ENCODE measurements at places on chromosomes 1 and 21.

- DNase-seq = no peak
Observed at GRCh38 chr1:43582162-43582566, 51.5 kb downstream of the PTPRF start.

GRCh38 chr1:235063068-235063765 lies 65.4 kb downstream of the TOMM20 start:
- no peak for DNase-seq

DNA sequence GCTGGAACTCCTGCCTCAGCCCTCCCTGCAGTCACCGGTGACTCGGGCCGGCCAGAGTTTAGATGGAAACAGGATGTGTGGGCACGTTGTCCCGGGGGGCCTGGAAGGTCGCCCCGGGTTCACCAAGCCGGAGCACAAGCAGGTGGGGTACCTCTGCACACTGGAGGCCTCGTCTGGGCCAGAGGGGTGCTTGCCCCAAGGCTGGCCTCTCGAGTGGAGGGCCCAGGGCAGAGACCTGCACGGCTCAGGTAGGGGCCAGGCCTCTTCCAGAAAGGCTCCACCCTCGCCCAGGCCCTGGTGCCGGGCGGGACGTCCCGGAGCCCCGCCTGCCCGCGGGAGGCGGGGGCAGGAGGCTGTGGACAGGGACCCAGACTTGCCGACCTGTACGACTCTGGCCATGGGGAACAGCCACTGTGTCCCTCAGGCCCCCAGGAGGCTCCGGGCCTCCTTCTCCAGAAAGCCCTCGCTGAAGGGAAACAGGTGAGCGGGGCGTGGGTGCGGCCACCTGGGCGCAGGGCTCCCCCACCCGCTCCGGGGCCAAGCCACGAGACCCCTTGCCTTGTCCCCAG lies at the start of gene PLEKHN1:
PLEKHN1 (plus strand) TSS at position 348 of the 569 bp plus-strand sequence; CDS start at position 398, 50 bp downstream.
- no peak for DNase-seq

DNA sequence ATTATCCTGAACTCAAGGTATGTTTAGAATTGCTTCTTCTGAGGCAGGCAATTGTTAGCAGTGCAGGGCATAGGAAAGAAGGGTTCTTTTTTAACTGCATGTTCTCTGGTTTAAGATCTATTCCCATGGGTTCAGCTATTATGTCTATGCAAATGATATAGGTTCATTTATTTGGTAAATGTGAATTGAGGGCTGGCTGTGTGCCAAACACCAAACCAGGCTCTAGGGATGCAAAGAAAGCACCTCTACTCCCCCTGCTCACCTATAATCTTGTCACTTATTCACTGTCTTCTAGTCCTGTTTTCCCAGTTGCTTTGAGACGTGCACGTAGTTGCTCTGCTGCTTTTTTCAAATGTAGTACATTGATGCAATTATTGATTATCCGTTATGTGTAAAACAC lies 691 bp upstream of the KIFAP3 start:
- DNase-seq = no peak

DNA sequence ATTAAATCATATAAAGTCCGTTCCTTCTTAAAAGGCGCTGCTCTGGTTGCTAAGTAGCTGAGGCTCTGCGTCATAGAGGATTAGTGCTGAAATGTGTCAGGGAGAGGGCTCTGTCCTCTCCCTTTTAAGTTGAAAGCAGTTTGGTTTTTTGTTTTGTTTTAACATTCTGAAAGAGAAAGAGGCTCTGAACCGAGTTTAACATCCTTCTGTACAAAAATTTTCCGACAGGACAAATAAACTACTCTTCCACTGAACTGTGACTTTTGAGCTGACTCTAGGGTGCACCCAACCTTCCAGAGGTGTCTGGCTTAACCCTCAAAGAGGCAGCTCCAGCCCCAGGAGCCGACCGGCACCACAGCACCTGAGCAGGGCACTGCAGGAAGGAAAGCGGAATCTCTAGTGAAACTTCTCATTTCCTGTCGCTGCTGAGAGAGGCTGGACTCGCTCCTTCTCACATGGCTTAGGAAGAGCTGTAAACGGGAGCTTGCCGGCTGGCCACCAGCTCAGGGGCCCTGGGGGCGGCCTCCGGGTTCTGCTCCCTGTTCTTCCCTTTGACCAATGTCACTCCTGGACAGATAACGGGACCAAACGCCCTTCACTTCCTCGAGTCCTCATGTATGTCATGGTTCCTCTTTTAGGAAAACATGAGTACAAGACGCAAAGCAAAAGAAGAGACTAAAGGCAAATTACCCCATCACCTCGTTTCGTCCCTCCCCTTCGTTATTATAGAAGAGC lies 1.2 kb downstream of the VAV3 start:
- DNase-seq = no peak

GRCh38 chr1:12581179-12581578 lies 36.8 kb downstream of the DHRS3 start:
- DNase-seq = no peak

DNA sequence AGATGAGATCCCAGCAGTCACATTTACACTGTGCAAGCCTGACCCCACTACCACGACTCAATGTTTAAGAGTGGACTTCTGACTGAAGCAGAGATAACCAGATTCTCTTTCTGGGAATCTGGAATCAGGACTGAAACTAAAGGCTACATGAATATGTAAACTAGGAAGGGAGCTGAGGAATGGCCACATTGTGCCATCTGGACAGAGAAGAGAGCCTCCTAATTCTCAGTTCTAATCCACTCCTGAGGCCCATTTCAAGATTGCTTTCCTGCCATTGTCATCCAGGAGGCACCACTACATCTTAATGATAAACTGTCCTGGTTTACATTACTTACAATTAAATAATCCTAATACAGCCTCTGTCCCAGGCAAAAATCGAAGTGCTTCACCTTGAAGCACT lies 6.5 kb downstream of the PAXBP1 start:
- DNase-seq = no peak

DNA sequence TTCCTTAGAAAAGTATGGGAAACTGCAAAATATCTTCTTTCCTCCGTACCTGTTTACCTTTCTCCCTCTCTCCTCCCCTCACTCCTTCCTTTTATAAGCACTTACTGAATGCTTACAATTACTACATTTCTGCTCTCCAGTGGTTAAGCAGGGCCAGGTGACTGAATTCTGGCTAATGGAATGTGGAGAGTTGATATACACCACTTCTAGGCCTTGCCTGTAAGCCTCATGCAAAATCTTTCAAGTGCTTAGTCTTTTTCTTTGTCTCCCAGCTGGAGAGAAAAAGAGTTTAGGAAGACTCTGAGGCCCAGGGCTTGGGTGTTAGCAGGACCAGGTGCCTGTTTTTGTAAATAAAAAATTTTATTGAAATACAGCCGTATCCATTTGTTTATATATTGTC lies 77.7 kb upstream of the CACNA1E start:
- no peak for DNase-seq

- no peak for DNase-seq
Observed at GRCh38 chr1:64933296-64934070, 32.9 kb downstream of the JAK1 start.

- DNase-seq = no peak
Observed at GRCh38 chr1:52571783-52572182, 18.9 kb upstream of the TUT4 start.

DNA sequence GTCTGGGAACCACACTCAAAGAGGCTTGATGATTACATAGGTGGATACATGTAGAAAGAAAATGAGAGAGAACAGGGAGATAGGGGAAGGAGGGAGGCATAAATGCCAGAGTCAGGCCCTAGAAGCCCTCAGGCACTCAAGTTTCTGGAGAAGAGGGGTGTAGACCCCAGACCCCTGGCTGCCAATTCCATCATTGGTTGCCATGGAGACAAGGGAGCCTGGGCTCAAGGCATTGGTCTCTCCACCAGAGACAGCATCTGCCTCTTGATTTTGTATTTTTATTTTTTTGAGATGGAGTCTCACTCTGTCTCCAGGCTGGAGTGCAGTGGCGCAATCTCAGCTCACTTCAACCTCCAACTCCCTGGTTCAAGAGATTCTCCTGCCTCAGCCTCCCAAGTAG lies 114.3 kb upstream of the GRIK3 start:
- no peak for DNase-seq

- DNase-seq = no peak
Observed at GRCh38 chr1:82225421-82226185, 424.9 kb downstream of the ADGRL2 start.

DNA sequence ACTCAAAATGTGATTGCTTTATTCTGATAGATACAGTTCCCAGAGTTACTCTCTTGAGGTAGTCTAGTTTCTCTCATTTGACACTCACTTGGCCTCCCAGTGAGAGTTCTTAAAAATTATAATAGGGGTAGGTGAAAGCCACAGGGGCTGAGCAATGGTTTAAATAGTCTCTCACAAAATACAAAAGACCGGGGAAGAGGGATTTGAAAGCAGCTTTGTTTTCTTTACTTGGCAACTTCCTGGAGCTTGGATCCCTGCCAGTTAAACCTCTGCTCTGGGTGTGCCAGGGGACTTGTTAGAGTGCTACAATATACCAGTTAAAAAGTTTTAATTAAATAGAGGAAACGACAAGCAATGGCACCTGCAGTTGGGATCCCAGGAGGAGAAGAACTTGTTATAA lies 31.7 kb downstream of the OR13G1 start:
- no peak for DNase-seq

GRCh38 chr1:89358287-89358893 lies 5.5 kb upstream of the GBP6 start:
- DNase-seq = peak; percentile 68

DNA sequence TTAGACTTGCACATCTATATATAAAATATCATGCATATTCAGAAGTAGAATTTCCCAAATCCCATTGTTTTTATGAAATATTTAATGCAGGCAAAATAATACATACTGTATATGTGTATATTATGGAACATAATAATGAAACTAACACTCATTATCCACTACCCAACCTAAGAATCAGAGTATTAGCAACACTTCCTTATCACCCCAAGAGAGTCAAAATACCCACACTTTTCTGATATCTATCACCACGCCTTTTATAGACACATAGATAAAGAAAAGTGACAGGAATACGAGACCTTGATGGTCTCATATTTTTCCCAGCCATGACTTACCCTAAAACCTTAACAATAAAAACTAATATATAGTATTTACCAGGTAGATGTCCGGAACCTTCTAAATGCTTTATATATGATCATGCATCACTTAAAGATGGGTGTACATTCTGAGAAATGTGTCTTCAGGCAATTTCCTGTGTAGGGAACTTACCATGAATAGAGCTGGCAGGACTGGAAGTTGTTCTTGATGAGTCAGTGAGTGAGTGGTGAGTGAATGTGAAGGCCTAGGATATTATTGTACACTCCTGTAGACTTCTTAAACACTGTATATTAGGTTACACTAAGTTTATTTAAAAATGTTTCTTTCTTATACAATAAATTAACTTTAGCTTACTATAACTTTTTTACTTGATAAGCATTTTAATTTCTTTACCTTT lies 45.5 kb downstream of the TNFSF4 start:
- no peak for DNase-seq

DNA sequence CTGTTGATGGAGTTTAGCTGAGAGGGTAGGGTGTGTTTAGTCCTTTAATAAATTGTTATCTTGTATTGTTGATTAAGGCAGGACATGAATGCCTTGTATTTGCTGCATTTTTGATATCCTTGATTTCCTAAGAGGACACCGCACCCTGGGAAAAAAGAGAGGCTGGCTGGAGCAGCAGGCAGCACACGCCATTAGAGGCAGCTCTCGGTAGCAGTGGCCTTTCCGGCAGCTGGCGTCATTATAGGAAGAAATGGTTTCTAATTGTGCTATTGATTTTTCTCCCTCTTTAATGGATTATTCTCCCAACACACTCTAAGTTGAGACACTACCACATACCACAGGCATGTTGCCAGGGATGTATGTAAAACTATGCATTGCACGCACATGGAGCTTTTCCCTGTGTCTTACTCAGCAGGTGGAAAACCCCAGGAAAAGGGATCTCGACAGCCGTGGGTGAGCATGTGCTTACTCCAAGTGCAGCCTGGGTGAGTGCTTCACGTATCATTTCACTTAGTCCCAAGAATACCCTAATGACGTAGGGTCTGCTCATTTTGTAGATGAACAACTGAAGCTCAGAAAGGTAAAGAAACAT lies 440.4 kb upstream of the RUNX1 start:
- no peak for DNase-seq

- DNase-seq = no peak
Observed at GRCh38 chr1:228453022-228453560, 34.1 kb upstream of the RNF187 start.

- no peak for DNase-seq
Observed at GRCh38 chr1:53342735-53343470, 15.0 kb upstream of the LRP8 start.

DNA sequence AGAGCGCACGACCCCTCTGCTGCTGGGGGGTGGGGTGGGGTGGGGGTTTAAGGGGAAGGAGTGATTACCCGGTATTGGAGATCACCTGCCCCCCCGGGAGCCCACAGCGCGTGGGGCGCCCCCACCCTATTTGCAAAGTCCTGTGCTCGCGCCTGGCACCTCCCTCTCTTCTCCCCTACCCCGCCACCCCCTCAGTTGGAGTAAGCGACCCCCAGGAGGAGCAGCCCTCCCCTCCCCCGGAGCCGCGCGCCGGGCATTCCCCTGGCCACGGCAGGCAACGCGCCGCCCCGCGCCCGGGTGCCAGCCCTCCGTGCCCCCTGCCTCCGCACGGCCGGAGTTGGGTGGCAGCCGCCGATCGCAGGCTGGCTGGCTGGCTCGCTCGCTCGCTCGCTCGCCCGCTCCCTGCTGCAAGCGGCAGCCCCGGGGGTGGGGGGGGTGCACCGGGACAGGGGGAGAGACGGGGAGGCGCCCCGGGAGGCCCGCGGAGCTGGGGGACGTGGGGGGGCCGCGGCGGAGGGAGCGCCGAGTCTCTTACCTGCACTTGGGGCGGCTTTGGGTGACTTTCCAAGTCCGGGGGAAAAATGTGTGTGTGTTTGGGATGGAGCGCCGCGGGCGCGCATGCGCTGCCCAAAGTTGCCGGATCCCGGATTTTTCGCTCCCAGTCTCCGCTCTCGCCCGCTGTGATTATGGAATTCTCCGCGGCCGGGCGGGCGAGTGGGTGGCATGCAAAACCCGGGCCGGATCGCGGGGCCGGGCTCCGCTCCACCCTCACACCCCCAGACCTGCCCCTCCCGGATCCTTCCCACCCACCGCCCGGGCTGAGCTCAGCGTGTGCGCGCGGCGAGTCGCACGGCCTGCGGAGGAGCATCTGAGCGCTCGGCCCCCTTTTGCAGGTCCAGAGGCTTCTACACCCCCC lies at the start of gene CASZ1:
CASZ1 (minus strand) TSS at position 618 of the 916 bp plus-strand sequence. CDS start 102,757 bp downstream, outside the sequence.
- peak; percentile 92 for DNase-seq

Measured in NCI-H1930 (cell line).